ENCODE measurements at places on chromosomes 2 and 18. TPM values are rescaled to one million over a fixed set of nuclear protein-coding genes. Genes with fewer than 3 reads are reported as not detected.
A peak's percentile ranks its signal among the peaks of the same experiment; 100 is the strongest.

DNA sequence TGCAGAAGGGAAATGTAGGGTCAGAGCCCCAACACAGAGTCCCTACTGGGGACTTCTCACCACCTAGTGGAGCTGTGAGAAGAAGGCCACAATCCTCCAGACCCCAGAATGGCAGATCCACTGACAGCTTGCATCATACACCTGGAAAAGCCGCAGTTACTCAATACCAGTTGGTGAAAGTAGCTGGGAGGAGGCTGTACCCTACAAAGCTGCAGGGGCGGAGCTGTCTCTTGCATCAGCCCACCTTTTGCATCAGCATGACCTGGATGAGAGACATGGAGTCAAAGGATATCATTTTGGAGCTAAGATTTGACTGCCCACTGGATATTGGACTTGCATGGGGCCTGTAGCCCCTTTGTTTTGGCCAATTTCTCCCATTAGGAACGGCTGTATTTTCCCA lies 237.3 kb downstream of the CALCRL start:
- no peaks in the 10 kb centered on the region for H3K27me3 ChIP-seq
- no peak overlapping the region for H3K27ac ChIP-seq
- no peaks in the 10 kb centered on the region for H3K4me1 ChIP-seq
- DNase-seq = no peak
- no peaks in the 10 kb centered on the region for H3K36me3 ChIP-seq

DNA sequence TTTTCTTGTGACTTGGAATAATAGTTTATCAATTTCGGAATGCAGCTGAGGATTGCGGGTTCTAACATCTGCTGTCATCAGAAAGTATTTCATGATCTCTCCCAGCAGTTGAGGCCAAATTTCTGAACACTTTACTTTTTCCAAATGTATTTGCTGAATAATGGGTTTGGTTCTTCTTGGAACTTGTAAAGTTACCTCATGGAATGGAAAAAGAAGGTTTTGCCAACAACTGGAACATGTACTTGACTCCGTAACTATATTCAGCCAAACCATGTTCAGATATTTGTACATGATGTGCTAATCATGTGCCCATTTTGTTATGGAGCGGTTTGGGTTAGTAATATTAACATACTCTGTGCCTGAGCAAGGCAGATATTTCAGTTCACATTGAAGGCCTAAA lies 119.6 kb downstream of the LCLAT1 start:
- no peak overlapping the region for H3K27ac ChIP-seq
- DNase-seq = no peak

Gene TM4SF20
- not detected for total RNA-seq

DNA sequence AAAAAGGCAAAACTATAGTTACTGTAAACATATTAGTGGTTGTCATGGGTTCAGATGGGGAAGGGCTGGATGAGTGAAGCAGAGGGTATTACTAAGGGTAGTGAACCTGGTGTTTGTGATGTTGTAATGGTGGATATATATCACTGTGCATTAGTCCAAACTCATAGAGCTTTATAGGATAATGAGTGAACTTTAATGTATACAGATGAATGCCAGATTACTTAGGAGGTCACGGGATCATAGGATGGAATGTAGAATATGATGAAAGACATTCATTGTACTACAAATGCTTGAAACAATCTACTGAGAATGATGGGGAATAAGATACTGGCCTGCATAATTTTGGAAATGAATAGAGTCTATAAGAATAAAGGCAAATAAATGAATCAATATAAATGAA lies 226.7 kb upstream of the ZNF804A start:
- no peaks in the 10 kb centered on the region for H3K36me3 ChIP-seq
- no peak overlapping the region for H3K27ac ChIP-seq
- DNase-seq = no peak
- H3K27me3 ChIP-seq = no peaks in the 10 kb centered on the region

DNA sequence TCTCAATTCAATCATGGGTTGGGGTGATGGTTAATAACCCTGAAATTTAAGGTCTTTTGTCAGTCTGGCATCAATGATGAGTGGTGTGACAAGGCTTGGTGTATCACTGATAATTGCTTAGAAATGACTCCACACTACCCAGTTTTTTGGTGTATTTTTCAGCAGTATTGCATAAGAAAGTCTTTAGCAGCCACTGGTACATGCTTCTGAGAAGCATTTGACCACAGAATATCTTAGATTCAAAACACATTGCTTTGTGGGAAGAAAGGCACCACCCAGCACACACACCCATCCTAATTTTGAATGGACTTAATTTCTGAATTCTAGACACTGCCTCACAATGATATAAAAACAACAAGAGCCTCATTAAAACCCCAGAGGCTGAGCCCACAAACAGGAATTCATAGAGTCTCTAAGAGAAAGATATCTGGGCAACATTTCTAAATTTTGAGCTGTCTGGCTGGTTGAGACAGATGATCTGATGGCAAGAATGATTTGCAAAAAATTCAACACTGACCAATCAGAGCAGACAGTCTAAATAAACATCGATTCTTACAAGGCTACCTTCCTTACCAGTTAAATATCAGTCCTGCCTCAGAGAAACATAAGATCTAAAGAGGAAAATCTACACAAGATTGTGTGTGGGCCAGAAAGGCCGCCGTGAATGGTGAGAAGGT lies 114.7 kb upstream of the CYP1B1 start:
- peaks cover 5% of the 10 kb centered on the region for H3K36me3 ChIP-seq
- peaks cover 10% of the 10 kb centered on the region for H3K27me3 ChIP-seq

- no peak within 1 kb of the TSS for H3K27ac ChIP-seq
- H3K27me3 ChIP-seq = peaks cover 12% of the 10 kb centered on the region
- DNase-seq = no peak
- H3K36me3 ChIP-seq = no peaks in the 10 kb centered on the region
- no peaks in the 10 kb centered on the region for H3K4me1 ChIP-seq
Measured at GRCh38 chr2:124025171-124025580, at the start of gene CNTNAP5. TSS of gene CNTNAP5 (plus strand) at chr2:124025287. CDS start at chr2:124025651, 364 bp downstream.

DNA sequence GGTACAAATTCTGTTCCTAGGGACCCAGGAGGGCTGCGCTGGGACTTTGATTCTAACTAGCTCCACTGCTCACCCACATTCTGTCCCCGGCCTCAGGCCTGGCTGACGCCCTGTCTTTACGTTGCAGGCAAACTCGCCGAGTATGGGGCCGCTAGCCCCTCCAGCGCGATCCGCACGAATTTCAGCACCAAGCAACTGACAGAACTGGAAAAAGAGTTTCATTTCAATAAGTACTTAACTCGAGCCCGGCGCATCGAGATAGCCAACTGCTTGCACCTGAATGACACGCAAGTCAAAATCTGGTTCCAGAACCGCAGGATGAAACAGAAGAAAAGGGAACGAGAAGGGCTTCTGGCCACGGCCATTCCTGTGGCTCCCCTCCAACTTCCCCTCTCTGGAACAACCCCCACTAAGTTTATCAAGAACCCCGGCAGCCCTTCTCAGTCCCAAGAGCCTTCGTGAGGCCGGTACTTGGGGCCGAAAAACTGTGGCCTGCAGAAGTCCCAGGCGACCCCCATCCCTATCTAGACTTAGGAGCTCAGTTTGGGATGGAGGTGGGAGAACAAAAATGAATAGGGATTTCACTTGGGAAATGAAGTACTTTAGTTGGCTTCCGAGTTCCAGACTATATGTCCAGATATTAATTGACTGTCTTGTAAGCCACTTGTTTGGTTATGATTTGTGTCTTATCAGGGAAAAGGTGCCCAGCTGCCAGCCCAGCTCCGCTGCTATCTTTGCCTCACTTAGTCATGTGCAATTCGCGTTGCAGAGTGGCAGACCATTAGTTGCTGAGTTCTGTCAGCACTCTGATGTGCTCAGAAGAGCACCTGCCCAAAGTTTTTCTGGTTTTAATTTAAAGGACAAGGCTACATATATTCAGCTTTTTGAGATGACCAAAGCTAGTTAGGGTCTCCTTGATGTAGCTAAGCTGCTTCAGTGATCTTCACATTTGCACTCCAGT lies 1.5 kb downstream of the HOXD1 start:
- H3K36me3 ChIP-seq = peaks cover 3% of the 10 kb centered on the region
- no peak overlapping the region for H3K4me3 ChIP-seq
- no peak overlapping the region for H3K27ac ChIP-seq

DNA sequence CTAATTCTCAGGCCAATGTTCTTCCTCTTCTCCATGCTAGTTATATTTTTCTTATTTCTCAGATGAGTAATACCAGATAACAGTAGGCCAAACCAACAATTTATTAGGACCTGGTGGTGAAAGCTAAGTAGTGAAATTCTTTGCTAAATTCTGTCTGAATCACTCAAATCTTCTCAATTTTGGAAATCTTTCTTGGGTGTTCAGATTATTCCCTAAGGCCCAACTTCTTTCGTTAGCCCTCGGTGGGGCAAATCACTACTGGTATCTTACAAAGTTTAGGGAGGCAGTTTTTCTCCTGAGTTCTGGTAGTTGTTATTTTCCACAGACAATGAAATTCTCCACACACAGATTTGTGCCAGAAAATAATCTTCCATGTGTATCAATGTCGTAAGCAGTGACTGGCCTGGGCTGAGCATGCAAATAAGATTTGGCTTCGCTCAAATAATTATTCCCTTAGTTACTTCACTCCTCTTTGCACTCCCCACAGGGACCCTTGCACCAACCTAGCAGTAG lies 443.5 kb upstream of the SLC14A2 start:
- no peaks in the 10 kb centered on the region for H3K27me3 ChIP-seq
- H3K27ac ChIP-seq = no peak overlapping the region
- no peaks in the 10 kb centered on the region for H3K4me1 ChIP-seq

GRCh38 chr2:128448331-128449225 lies 129.9 kb upstream of the HS6ST1 start:
- peaks cover 3% of the 10 kb centered on the region for H3K27me3 ChIP-seq
- no peak overlapping the region for H3K4me3 ChIP-seq
- H3K4me1 ChIP-seq = no peaks in the 10 kb centered on the region

GRCh38 chr2:50785816-50786215 lies 246.1 kb downstream of the NRXN1 start:
- H3K36me3 ChIP-seq = no peaks in the 10 kb centered on the region
- DNase-seq = no peak
- no peaks in the 10 kb centered on the region for H3K4me1 ChIP-seq
- no peak overlapping the region for H3K27ac ChIP-seq
- no peak overlapping the region for H3K4me3 ChIP-seq

DNA sequence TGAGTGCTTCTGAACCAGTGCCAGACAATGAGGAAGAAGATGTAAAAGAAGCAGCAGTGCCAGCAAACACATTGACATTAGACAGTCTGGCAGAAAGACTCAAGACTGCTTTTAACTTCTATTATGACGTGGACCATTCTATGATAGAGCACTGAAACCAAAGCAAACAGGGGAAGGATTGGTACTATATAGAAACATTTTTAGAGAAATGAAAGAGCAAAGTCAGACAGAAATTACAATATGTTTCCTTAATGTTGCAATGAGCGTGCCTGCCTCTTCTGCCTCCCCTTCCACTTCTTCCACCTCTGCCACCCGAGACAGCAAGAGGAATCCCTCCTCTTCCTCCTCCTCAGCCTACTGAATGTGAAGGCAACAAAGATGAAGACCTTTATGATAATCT lies 39.7 kb downstream of the DHX57 start:
- no peak overlapping the region for H3K27ac ChIP-seq
- no peak for DNase-seq
- peaks cover 13% of the 10 kb centered on the region for H3K36me3 ChIP-seq
- no peaks in the 10 kb centered on the region for H3K27me3 ChIP-seq
- H3K4me3 ChIP-seq = no peak overlapping the region

Gene LHCGR
- total RNA-seq = not detected

DNA sequence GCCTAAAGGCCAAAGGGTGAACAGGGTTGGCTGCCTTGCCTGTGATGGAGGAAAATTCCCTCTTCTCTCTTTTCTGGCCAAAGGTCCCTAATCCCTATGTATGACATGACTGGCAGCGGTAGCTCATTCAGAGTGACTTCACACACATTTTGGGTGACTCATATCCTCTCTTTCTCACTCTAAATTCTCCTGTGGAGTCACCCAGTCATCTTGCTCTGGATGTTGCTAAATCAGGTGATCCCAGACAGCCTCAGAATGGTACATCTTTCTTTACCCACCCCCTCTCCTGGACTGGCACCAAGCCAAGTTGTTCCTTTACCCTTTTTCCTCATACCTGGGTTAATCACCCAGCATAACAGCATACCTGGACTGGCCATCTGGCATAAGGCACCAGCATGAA lies 77.2 kb downstream of the NEURL3 start:
- peaks cover 2% of the 10 kb centered on the region for H3K27me3 ChIP-seq
- peak overlapping the region; percentile 22 for H3K27ac ChIP-seq
- H3K4me1 ChIP-seq = peaks cover 9% of the 10 kb centered on the region
- no peaks in the 10 kb centered on the region for H3K36me3 ChIP-seq
- no peak overlapping the region for H3K4me3 ChIP-seq

- peaks cover 59% of the 10 kb centered on the region for H3K27me3 ChIP-seq
- DNase-seq = no peak
- H3K27ac ChIP-seq = no peak overlapping the region
- H3K4me1 ChIP-seq = peaks cover 16% of the 10 kb centered on the region
Measured at GRCh38 chr2:110727923-110728322, 4.5 kb upstream of the ACOXL start.

Gene DAW1
- not detected for total RNA-seq

DNA sequence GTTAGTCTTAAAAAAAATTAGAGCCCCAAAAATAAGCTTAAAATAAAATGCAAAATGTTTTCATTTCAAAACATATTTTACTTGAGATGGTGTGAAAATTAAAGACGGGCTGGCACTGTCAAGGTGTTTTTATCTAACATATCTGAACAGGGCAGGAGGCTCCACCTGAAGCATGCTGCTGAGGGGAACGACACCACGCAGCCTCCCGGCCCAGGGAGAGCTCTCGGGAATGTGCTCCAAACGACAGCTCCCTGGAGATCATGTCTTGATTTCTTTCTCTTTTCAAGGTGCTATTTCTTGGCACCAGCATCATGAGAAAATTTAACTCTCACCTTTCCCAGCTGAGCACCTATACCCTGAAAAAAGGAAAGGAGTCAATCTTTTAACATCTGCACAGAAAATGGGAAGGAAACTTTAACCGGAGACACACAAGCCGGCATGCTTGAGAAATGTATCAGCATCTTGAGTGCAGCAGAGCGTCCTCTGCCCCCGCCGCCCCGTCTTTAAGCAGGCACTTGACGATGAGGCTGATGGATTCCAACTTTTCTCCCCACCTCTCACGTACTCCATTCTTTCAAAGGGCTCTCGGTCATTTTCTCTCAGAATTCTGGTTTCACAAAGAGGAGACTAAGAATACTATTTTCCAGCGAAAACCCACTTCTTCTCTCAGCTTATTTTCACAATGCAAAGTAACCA lies 56.6 kb downstream of the EIPR1 start:
- no peak overlapping the region for H3K27ac ChIP-seq
- H3K36me3 ChIP-seq = peaks cover 9% of the 10 kb centered on the region
- no peak overlapping the region for H3K4me3 ChIP-seq
- no peaks in the 10 kb centered on the region for H3K27me3 ChIP-seq
- no peaks in the 10 kb centered on the region for H3K4me1 ChIP-seq

DNA sequence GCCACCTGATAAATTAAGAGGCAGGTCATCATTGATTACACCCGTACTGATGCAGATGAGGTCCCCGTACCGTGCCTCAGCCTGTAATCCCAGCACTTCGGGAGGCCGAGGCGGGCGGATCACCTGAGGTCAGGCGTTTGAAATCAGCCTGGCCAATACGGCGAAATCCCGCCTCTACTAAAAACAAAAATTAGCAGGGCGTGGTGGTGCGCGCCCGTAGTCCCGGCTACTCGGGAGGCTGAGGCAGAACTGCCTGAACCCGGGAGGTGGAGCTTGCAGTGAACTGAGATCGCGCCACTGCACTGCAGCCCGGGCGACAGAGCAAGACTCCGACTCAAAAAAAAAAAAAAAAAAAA lies 683 bp upstream of the ENOSF1 start:
- peak overlapping the region; percentile 63 for H3K4me3 ChIP-seq
- no peak for DNase-seq
- no peak overlapping the region for H3K27ac ChIP-seq

GRCh38 chr18:54192415-54192814 lies 32.1 kb downstream of the MBD2 start:
- no peak overlapping the region for H3K4me3 ChIP-seq
- H3K27me3 ChIP-seq = no peaks in the 10 kb centered on the region
- H3K36me3 ChIP-seq = peaks cover 12% of the 10 kb centered on the region
- DNase-seq = no peak
- H3K27ac ChIP-seq = no peak overlapping the region

Data from activated T-helper 1 cell treated with anti-CD3 and anti-CD28 coated beads, Interleukin-12 subunit alpha, Interleukin-12 subunit beta, Interleukin-2, Interleukin-4 antibody, amounts not matched to agents 30 ng/mL and 10 ng/mL and 1 ng/mL, durations not matched to agents 14 hours and 24 hours and 36 hours (primary cell).